Activated T-helper 17 cell treated with anti-CD3 and anti-CD28 coated beads, Interleukin-2, amount 50 U/mL, for 72 hours (primary cell): ENCODE measurements at places on chromosomes 11 and 22. TPM values are rescaled to one million over a fixed set of nuclear protein-coding genes. Genes with fewer than 3 reads are reported as not detected.

- ATAC-seq, result no peak
Observed at GRCh38 chr11:129505266-129505665, 129.6 kb downstream of the BARX2 start.

GRCh38 chr11:18248561-18248960 is at the start of gene SAA2:
Gene SAA2, minus strand, starts transcription at chr11:18248668. Its CDS starts 657 bp downstream, at chr11:18248011.
- ATAC-seq, result no peak

GRCh38 chr22:45960477-45961386 is 16.2 kb downstream of the WNT7B start:
- ATAC-seq, result no peak

- ATAC-seq, result no peak
Observed at GRCh38 chr22:38177926-38178604, 3.6 kb downstream of the PLA2G6 start.

GRCh38 chr11:49499117-49499516 is 290.7 kb upstream of the FOLH1 start:
- no peak for ATAC-seq

GRCh38 chr11:122430490-122430889 is 225.0 kb upstream of the UBASH3B start:
- no peak for ATAC-seq

The RHBDD3 gene
- 19.2 TPM for total RNA-seq

The NLRP6 gene
- 0.43 TPM for total RNA-seq

The CADM1 gene
- 0.61 TPM for total RNA-seq

The GLYAT gene
- not detected for total RNA-seq

The KCNK4 gene
- total RNA-seq, result not detected
